DMS153 (cell line): ENCODE measurements at places on chromosomes 5 and 9.

- DNase-seq: no peak
These were observed 40.4 kb downstream of the NAA35 start for GRCh38 chr9:85981369-85981768.

DNA sequence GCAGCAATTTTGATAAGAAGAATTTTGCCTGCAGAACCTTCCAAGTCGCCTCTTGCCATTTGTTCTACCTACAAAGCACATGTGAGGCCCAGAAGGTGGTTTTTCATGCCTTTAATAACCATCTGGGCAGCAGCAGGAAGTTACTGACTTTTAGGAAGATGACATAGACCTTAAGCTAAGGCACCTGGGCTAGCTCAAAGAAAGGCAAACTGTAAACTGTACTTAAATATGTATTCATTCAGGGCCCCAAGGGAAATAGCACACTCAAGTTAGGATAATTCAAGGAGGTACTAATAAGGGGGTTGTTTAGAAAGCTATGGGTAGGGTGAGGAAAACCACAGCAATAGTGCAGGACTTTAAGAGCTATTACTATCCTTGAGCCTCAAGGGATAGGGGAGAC is 57.3 kb upstream of the HSPB3 start:
- DNase-seq: no peak

DNA sequence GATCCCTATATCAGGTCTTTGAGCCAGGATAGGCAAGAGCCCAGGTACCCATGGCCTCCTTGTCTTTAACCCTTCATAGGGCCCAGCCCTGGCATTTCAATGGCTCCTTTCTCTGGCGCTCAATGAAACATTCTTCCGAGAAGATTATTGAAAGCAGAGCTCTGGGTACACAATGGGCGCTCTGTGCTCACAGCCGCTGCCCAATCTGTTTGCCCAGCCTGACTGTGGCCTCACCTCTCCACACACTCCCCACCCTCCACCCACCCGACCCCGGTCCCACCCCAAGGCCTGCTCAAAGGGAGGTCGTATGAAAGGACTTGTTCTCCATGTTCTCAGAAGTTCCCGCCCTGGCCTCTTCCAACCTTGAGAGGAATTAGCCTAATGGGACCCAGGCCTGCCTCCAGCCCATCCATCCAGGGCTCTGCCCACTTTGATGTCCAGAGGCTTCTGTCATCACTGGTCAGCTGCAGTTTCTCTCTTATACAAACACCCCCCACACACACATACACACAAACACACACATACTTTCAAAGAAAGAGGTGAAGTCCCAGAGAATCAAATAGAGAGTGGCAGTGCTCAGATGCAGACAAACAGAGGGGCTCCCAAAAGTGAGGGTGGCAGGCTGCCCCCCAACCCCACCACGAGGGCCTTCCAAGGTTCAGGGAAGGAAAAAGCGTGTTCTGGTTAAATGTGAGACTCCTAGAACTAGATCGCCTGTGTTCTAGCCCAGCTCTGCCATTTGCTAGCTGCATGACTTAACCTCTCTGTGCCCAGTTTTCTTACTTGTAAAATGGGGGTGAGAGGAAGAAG is 5.1 kb upstream of the ARSI start:
- DNase-seq: no peak

DNA sequence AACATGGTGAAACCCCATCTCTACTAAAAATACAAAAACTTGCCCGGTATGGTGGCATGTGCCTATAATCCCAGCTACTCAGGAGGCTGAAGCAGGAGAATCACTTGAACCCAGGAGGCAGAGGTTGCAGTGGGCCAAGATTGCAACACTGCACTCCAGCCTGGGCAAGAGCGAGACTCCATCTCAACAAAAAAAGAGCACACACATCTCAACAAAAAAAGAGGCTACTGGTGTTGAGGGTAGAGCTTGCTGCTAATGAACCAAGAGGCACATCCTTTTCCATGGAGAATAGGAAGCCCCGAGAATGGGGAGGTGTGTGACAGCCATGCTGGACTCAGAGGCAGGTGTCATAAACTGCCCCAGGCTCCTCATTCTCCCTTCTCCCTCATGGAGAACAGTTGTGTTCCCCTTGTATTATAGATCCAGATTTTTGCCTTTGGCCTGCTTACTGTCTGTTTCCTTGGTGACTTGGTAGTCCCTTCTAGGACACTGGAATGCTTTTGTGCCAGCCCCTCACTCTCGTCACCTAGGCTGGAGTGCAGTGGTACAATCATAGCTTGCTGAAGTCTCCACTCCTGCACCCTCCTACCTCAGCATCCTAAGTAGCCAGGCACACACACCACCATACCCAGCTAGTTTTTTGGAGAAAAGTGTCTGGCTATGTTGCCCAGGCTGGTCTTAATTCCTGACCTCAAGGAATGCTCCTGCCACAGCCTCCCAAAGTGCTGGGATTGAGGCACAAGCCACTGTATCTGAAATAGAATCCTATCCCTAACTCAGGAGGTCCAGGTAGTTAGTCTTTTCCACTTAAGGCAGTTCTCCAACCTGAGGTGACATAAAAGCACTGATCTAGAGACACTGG is 5.1 kb downstream of the RPL12 start:
- DNase-seq: no peak

DNA sequence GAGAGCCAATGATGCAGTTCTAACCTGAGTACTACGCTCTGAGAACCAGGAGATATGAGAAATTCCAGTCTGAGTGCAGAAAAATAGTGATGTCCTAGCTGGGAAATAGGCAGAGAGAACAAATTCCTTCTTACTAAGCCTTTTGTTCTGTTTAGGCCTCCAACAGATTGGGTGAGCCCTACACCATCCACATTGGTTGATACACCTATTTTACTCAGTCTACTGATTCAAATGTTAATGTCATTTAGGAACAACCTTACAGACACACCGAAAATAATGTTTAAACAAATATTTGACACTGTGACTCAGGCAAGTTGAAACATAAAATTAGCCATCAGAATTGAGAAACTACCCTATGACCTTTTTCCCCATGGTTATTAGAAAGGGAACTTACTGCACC is 333.9 kb upstream of the IZUMO3 start:
- DNase-seq: no peak

DNA sequence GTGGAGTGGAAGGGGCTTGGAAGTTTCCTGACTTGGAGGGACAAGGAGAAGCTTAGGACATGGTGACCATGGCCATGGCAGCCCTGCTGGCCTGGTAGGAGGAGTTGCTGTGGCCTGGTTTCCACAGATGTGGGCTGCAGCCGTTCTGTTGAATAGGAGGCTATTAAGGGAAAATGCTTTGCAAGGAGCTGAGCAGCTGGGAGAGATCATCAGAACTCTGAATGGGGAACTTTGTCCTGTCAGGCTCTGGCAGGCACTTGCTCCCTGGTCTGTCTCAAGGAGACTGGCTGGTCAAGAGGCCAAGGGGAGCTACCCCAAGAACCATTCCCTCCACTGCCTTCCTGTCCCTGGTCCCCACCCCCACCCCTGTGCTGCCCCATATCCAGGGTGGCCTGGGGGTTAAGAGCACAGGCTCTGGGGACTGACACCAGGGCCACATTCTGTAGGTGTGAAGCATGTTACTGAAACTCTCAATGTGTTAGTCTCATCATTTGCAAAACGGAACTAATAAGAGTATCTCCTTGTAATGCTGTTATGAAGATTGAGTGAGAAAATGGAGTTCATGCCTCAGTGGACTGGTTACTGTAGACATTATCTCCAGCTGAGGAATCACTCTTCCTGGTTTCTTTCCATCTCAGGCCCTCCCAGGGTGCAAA is 84.0 kb upstream of the ARAP3 start:
- DNase-seq: no peak

DNA sequence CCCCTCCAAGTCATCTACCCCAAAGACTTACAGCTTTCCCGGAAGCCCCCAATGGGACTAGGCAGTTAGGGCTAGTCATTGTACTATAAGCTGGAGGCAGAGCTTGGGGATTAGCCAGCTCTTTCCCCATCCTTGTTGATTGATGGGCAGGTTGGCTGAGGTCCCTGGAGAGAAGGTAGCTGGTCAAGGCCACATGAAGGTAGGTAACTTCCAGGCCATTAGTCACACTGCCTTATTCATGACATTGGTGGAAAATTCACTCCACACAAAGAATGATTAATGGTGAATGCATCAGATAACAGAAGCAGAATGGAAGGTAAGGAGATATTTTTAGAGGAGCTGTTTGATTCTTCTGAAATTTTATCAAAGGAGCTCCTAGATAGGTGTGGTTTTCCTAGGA is 49.5 kb upstream of the TGFBR1 start:
- DNase-seq: no peak

- no peak for DNase-seq
These were observed 362.7 kb upstream of the ADAMTS16 start for GRCh38 chr5:4777435-4777834.

GRCh38 chr9:99779277-99779676 is 42.4 kb upstream of the NR4A3 start:
- no peak for DNase-seq

- DNase-seq: no peak
These were observed 81.2 kb downstream of the PHAX start for GRCh38 chr5:126681970-126682369.

DNA sequence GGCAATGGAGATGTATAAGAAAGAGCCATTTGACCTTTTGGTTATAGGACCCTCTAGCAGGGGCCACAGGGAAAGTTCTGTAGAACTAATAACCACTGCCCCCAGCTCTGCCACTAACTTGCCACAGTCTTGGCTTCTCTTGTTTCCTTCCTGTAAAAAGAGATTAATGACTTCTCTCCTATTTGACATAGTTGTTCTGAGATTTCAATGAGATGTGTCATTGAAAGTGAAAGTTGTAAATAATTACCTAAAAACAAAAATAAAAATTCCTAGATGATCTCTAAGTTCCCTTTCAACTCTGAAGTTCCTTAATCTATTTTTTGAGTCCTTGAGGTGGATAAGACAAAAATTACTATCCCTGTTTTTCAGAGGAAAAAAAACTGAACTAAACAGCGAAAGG is 1.4 kb upstream of the KIF12 start:
- DNase-seq: no peak

DNA sequence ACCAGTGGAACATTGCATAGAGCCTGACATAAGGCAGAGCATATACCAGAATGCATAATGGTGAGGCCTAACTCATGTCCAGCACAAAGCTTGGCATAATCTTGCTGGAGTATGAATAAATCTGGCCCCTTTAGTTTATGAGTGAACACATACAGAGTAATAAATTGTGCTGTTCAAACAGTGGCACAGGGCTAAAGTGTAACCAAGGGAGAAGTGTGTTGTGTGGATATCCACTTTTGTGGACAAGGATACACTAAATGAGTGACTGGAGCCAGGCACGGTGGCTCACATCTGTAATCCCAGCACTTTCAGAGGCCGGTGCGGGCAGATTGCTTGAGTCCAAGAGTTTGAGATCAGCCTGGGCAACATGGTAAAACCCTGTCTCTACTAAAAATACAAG is 29.4 kb upstream of the JMY start:
- DNase-seq: no peak
